ENCODE measurements at places on chromosomes 7 and 10.

- no peak for DNase-seq
These were observed 19.3 kb downstream of the ACBD7 start for GRCh38 chr10:15069230-15069629.

- no peak for DNase-seq
These were observed 39.4 kb upstream of the DAGLB start for GRCh38 chr7:6487184-6487545.

- DNase-seq: no peak
These were observed 183.7 kb downstream of the FGFR2 start for GRCh38 chr10:121414366-121415062.

DNA sequence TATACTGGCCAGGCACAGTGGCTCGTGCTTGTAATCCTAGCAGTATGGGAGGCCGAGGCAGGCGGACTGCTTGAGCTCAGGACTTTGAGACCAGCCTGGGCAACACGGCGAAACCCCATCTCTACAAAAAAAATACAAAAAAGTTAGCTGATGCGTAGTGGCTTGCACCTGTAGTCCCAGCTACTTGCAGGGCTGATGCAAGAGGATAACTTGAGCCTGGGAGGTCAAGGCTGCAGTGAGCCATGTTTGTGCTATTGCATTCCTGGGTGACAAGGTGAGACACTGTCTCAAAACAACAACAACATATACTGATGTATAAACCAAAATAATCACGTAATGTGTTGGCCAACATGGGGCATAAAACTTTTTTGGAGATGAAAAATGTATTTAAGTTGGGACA is 6.4 kb upstream of the NPM3 start:
- no peak for DNase-seq

- DNase-seq: no peak
These were observed 128.4 kb upstream of the PALS2 start for GRCh38 chr7:24444666-24445440.

DNA sequence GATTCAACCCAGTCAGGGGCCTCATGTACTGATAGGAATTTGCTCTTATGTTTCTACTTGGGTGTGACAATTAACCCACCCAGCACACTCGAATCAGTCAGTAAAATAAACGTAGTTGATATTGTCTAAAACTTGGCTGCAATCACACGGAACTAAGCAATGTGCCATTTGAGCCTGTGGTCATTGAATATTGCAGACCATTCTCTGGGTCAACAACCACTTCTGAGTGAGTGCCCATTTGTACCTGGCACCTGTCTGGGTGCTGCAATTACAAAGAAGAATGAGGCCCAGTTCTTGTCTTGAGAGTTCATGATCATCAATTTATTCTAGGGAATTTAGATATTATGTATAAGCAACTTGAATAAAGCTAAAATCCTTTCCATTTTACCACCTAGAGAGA is 29.8 kb downstream of the NPY start:
- no peak for DNase-seq

- no peak for DNase-seq
These were observed 33.4 kb downstream of the FAM241B start for GRCh38 chr10:69663369-69663947.

DNA sequence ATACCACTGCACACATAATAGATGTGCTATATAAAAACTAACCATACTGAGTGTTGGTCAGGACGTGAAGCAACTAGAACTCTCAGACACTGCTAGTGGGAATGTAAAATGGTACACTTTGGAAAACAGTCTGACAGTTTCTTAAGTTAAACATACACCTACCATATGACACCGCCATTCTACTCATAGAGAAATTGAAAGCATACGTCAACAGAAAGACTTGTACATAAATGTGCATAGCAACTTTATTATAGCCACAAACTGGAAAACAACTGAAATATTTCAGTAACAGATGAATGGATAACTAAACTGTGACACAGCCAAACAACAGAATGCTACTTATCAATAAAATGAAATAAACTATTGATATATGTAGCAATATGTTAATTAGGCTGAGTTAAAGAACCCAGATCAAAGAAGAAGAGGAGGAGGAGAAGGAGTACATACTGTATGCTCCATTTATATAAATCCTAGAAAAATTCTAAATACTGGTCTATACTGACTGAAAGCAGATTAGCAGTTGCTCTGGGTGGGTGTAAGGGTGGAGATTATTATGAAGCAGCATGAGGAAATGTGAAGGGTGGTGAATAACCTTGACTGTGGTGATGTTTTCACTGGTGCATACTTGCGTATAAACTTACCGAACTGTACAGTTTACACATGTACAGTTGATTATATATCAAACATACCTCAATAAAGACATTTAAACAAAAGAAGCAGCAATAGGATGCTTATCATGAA is 48.6 kb downstream of the ARHGAP21 start:
- DNase-seq: no peak

DNA sequence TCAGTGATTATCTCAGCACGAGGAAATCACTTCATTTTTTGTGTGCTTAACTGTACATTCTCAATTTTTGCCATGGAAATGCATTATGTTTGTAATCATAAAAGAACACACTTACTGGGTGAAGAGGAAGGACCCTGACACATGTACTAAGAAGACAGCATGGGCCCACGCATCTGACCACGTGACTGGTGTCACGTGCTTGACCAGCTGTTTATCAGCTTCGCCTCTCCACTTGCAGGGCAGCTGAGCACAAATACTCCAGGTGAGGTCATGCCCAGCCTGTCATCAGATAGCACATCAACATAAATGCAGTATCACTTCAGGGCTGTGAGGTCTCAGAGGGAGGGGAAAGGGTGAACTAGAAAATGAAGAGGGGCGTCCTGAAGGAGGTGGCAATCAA is 179.8 kb downstream of the EBF3 start:
- DNase-seq: no peak

GRCh38 chr7:23941551-23941950 is 231.5 kb downstream of the STK31 start:
- no peak for DNase-seq

DNA sequence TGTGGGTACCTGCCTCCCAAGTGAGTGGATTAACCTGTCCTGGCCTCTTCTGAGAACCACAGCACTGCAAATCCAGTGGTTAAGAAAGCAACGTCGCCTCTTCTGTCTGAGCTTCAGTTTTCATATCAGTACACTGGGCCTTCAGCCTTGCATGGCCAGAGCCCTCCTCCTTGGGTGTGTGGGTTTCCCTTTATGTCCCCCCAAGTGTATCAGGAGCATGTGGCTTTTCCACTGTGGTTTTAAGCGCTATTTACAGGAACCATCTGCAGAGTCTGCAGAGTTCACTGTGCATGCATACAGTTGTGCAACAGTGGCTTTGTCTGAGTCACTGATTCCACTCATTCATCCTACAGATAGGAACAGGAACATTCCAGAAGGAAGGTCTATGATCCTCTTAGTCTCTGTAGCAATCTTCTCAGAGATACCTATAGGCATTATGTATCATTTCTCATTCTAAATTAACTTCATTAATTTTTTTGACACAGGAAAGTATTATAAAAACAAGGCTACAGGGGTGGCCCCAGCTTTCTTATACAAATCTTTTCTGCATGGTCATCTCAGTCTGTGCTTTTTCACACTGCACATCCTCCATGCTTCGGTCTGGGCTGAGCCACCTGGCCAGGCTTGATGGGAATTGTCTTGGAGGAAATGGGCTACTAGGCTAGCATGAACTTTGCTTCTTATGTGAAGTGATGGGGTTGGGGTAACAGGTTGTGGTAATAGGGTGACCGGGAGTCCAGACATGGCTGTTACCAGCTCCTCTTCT is 17.1 kb downstream of the MBL2 start:
- no peak for DNase-seq

- DNase-seq: no peak
These were observed 17.4 kb downstream of the UBE2D4 start for GRCh38 chr7:43943417-43944187.

GRCh38 chr10:4215963-4216575 is 431.1 kb upstream of the KLF6 start:
- DNase-seq: no peak

DNA sequence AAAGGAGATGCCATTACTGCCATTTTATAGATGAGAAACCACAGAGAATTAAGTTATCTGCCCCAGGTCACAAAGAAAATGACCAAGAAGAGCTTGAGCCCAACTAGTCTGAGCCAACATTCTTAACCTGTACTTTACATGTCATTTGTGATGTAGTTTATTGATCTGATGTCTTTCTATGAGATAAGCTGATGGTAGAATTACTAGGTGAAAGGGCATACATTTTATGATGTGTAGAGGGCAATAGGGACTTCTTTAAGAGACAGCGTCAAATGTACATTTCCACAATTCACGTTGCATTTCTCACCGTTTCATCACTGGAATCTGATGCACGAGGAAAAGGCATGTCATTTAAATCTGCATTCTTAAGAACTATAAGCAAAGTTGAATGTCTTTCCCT is 11.3 kb downstream of the ACSL5 start:
- no peak for DNase-seq

GRCh38 chr7:155815332-155816191 is 3.3 kb upstream of the SHH start:
- DNase-seq: no peak

GRCh38 chr7:121182281-121182680 is 146.5 kb upstream of the WNT16 start:
- no peak for DNase-seq

GRCh38 chr7:16657656-16658279 is 11.8 kb downstream of the BZW2 start:
- no peak for DNase-seq

DNA sequence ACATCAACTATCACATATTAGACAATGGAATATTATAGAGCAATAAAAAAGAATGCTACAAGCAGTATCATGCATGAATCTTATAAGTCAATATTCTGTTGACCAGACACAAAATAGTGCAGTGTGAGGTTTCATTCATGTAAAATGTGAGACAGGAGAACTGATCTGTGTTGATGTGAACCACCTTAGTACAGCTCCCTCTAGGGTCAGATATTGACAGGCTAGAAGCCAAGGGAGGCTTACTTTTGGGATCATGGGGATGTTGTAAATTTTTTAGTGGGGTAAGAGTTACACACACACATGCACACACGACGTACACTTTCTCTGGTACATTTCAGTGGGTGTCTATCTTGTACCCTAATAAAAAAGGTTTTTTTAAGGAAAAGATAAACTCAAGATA is 231.6 kb upstream of the FOXK1 start:
- DNase-seq: no peak

DNA sequence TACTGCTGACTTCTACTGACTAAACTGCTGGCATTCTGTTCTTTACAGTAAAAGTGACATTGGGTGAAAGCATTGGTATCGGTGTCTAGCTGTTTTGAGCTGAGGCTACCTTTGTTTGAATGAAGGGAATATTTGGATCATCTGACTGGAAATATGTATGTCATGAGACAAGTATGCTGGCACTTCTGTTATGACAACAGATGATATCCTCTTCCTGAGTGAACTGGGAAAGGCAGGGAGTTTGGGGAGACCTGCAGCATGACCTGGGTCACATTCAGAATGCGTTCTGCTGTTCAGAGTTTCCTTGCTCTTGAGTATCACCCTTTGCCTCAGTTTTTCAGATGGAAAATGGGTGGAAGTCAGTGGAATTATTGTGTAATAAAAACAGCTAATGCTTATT is 81.8 kb downstream of the PLCE1 start:
- DNase-seq: no peak

DNA sequence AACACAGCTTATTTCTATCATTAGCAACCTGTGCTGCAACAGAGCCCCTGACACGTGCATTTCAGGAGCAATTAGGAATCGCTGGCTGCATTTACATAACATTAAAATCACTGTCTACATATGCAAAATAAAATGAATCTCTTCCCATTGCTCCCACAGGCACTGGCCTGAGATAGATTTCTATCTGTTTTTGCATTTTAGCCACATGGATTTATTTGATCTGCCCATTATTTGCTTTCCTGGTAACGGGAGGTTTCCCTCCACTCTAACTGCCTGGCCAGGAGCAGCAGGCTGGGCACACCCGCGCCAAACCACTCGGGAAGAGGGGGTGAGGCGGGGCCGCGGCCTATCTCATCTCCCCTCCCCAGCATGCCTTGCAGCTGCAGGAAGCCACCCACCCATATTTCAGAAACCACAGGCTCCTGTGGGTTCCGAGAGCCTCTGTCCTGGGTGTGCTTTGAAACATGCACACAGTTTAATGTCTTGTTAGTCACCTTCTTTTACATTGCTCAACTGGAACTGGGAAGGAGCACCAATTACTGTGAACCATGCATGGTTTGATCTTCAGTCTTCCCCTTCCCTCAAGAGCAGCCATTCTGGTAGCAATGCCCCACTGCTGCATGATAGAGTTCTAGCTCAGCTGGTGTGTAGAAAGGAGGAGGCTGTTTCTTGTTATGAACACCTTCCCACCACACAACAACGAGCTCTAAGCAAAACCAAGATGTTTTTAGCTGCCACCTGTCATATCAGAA is 37.7 kb upstream of the IKZF1 start:
- no peak for DNase-seq

DNA sequence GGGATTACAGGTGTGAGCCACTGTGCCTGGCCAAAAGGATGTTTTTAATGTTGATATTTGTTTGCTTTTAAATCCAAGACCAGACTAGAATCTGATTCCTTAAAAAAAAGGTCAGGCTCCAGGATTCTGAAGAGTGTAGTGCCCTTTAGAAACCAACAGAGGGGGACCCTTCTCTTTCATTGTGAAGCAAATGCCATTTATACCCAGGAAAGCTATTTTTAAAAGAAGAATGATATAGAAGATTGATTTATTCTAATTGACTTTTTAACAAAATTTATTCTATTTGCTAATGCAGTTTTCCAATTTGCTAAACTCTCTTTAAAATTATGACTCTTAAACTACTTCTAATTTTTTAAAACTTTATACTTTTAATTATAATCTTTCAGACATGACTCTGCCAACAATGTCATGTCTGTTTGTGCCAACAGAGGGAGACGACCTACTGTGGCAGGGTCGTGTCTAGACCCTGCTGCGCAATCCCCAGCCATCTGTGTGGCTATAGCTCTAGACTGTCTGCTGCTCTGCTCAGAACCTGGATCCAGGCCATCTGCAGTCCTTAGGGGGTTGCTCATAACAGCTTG is 201.0 kb upstream of the IMMP2L start:
- no peak for DNase-seq

DNA sequence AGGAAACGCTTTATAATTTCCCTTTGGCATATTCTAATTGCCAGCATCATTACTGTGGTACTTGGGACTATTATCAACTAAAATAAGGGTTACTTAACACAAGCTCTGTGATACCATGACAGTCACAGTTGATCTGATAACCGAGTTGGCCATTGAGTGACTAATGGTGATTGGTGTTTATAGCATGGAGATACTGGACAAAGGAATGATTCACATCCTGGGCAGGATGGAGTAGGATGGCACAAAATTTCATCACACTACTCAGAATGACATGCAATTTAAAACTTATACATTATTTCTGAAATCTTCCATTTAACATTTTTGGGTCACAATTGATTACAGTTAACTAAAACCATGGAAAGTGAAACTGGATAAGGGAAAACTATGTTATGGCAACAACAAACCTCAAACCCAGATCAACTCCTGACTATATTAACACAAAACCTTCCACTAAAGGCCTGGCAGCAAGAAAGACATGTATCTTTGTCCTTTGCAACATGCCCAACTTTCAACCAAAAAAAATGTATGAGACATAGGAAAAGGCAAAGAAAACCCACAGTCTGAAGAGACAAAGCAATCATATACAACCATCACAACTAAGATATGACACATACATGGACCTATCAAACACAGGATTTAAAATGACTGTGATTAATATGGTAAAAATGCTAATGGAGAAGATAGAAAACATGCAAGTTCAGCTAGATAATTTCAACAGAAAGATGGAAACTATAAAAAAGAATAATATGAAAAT is 208.5 kb upstream of the NRP1 start:
- no peak for DNase-seq

GRCh38 chr7:20744954-20745446 is 41.7 kb downstream of the SP8 start:
- peak; percentile 23 for DNase-seq

- no peak for DNase-seq
These were observed 217.8 kb upstream of the FRMD4A start for GRCh38 chr10:14548474-14548873.
